ENCODE measurements at places on chromosomes 16 and 17.

DNA sequence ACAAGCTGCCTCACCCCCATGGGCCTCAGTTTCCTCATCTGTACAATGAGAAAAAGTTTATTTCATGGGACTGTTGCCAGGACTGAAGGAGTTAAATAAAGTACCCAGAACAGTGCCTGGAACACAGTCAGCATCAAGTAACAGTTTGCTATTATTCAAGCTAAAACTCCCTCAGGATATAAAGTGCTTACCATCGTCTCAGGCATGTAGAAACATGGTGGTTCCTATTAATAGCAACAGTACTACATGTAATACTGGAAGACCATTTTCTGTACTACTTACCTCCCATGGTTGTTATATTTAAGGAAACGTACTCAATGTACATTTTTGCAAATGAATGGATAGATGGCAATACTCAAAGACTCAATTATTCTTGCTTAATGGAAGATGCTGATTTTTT is 93.4 kb downstream of the NCOR1 start:
- no peak for DNase-seq

DNA sequence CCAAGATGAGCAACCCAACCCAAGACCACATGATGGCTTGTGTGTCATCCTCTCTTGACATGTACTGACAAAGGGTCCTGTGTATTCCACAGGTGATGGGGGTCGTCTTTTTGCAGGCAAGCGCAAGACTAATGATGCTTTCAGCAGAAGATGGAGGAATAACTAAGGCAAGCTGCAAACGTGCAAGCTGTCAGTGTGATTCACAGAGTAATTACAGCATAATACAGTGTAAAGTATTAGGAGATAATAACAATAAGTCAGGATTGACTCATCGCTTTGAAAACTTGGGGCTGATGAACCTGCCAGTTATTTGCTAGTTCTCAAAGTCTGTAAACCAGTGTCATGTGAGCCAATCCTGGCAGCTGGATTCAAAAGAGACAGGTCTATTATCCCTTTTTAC is 41.6 kb upstream of the ASIC2 start:
- DNase-seq: no peak

DNA sequence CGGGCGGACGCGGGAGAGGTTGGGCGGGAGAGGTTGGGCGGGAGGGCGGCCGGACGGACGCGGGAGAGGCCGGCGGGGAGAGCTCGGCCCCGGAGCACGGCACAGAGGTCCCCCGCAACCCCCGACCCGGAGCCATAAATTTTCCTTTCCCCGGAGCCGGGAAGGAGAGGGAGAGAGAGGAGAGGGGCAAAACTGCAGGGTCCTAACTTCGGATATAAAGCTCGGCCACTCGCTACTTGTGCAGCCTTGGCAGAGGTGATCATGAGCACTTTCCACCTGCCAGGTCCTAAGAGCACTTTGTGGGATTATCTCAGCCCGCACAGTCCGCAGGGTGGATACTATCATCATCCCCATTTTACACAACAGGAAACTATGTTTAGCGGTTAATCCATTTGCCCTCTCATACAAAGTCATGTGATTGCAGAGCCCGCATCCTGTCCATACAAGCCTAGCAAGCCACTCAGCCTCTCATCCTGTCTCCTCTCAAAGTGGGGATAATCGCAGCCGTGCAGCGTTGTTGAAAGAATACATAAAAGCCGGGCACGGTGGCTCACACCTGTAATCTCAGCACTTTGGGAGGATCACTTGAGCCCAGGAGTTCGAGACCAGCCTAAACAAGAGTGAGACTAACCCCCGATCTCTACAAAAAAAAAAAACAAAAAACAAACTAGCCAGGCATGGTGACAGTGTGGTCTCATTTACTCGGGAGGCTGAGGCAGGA is 780 bp upstream of the DCAKD start:
- DNase-seq: peak; percentile 67

- no peak for DNase-seq
These were observed 66.3 kb upstream of the MRTFB start for GRCh38 chr16:14004729-14005315.

- no peak for DNase-seq
These were observed 36.9 kb downstream of the GPATCH8 start for GRCh38 chr17:44466339-44466738.

GRCh38 chr16:27258241-27258734 is 10.3 kb downstream of the NSMCE1 start:
- DNase-seq: no peak

- no peak for DNase-seq
These were observed 261.7 kb downstream of the BCAS3 start for GRCh38 chr17:60939318-60939717.
